ENCODE measurements at places on chromosomes 16 and 17.

GRCh38 chr17:42529061-42529460 lies 7.0 kb upstream of the NAGLU start:
- DNase-seq: no peak

DNA sequence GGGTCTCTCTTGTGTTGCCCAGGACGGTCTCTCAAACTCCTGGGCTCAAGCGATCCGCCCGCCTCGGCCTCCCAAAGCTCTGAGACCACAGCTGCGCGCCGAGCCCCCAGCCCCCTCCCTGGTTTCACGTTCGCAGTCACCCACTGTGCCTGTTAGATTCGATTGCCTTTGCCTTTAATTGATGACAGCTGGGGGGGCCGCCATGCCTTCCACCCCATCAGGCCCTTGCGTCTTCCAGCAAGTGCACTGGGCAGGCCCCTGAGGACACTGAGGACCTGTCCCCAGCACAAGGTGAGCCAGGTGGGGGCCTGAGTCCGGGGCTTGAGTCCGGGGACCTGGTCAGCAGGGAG lies 3.3 kb downstream of the IGFALS start:
- DNase-seq: no peak

DNA sequence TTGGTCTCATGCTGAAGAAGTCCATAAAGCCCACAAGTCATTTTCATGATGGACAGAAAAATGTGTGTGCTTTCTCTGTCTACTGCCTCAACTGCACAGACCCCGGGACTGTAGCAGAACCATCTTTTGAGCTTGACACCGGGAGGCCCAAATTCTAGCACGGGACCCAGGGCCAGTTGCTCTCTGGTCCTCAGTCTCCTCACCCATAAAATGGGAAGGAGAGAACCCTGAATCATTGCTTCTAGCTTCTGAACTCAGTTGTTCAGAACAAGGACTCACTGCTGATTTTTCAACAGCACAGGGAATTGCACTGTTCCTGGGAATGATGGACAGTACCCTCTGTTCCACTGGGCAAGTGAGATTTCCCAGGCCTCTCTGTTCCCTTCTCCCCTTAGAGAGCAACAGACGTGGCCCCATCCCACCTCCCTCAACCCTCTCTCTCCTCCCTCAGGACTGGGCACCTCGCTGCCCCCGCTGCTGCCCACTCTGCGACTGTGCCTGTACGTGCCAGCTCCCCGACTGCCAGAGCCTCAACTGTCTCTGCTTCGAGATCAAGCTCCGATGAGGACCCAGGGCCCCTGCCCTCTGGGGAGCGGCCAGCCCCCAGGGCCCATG lies 2.2 kb upstream of the ALDOA start:
- no peak for DNase-seq

DNA sequence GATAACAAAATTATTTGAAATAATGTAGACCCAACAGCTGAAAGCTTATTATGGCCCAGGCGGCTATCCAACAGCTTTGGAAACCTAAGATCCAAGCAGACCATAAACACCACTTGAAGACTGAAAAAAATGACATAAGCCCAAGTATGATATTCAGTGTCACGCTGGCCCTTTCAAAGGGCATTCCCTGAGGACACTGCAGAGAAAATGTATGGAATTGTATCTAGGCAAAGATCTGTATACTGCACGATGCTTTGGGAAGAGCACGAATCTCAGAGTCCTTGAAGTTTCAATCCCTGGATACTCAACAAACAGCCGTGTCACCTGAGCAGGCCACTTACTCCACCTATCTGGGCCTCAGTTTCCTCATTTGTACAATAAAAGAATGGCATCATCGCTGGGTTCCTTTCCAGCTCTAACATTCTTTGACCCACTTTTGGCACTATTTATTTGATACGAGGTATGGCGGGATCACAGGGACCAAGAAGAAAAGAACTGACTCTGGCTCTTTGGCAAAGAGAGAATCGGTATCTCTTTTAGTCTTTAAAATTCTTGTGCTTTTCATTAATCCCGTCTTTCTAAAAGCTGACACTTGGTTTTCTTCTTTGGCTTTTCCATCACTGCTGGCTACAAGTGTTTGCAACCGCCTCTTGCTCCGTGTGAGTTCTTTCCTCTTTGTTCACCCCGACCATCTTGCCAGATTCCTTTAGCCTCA lies 1.2 kb downstream of the STAT5B start:
- DNase-seq: no peak

GRCh38 chr16:82699711-82700495 lies 73.1 kb downstream of the CDH13 start:
- DNase-seq: no peak

DNA sequence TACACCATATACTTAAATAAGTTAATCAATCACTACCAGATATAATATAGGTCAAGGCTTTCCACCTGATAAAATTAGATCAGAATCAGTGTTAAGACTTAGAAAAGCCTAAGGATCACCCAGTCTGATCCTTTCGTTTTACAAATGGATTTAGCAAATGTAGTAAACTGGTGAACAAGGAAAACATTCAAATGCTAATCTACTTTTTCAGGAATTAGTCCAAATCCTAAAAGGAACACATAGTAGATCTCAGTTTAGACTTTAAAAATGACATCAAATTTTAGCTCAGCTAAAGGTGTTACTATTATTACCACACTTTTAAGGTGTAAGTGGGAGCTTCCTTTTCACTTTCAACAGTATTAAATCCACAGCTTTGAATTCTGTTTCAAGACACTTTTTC lies 12.0 kb downstream of the PHLPP2 start:
- no peak for DNase-seq

DNA sequence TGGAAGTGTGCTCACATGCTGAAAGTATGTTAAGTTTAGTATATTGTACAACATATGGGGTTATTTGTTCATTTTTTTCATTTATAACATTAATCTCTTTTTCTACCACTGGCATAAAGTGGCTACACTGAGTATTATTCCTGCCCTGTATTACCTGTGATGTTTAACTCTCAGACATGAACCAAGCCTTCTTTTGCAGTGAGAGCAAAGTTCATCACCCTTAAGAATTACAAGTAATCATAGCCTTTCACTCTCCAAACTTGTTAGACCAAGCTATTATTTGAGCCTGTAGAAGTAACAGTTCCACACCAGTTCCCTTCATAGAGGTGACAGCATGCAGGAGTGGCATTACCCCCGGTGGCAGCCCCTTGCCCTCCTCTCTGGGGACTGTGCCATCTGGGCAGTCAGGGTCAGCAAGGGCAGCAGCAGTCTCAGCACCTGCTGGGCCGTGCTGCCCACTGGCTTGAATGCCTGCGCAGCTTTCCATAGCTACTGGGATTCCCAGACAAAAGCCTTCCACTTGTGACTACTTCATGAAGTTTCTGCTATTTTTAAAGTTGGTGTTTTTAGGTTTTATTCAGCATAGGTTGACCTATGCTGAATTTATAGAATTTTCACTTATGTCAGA lies 71.3 kb downstream of the TMC6 start:
- DNase-seq: no peak

GRCh38 chr16:80323187-80323807 lies 217.5 kb upstream of the DYNLRB2 start:
- no peak for DNase-seq

All from omental fat pad (tissue), 4 donors.